K562 (cell line): ENCODE measurements at places on chromosomes 1 and 21. TPM values are rescaled to one million over a fixed set of nuclear protein-coding genes. Genes with fewer than 3 reads are reported as not detected.

DNA sequence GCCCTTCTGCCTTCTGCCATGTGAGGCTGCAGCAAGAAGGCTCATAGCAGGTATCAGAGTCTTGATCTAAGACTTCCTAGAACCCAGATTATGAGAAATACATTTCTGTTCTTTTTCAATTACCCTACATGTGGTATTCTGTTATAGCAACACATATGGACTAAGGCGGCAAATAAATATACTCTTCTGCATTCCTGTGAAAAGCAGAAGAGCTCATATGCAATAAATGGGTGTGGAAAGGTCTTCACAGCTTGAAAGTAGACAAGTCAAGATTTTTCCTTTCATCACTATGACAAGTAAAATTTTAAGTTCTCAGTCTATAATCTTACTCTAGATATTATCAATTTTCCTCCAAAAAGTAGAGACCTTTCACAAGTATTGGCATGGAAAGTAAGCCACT, 36.6 kb downstream of the TNFSF18 start:
- no peak overlapping the region for H3K4me3 ChIP-seq
- no peaks in the 10 kb centered on the region for H3K4me1 ChIP-seq
- no peak for DNase-seq
- no peaks in the 10 kb centered on the region for H3K27me3 ChIP-seq
- H3K27ac ChIP-seq: no peak overlapping the region

GRCh38 chr1:216807696-216808095, 84.5 kb upstream of the ESRRG start:
- H3K27ac ChIP-seq: no peak overlapping the region
- DNase-seq: no peak
- no peak overlapping the region for H3K4me3 ChIP-seq
- no peaks in the 10 kb centered on the region for H3K27me3 ChIP-seq
- no peaks in the 10 kb centered on the region for H3K36me3 ChIP-seq

GRCh38 chr1:236916131-236916800, 88.0 kb downstream of the MT1HL1 start:
- no peak overlapping the region for H3K27ac ChIP-seq
- no peaks in the 10 kb centered on the region for H3K36me3 ChIP-seq
- H3K4me1 ChIP-seq: peaks cover 25% of the 10 kb centered on the region; the same call in 2 of the 3 replicates
- DNase-seq: no peak
- no peaks in the 10 kb centered on the region for H3K27me3 ChIP-seq
- no peak overlapping the region for H3K4me3 ChIP-seq

DNA sequence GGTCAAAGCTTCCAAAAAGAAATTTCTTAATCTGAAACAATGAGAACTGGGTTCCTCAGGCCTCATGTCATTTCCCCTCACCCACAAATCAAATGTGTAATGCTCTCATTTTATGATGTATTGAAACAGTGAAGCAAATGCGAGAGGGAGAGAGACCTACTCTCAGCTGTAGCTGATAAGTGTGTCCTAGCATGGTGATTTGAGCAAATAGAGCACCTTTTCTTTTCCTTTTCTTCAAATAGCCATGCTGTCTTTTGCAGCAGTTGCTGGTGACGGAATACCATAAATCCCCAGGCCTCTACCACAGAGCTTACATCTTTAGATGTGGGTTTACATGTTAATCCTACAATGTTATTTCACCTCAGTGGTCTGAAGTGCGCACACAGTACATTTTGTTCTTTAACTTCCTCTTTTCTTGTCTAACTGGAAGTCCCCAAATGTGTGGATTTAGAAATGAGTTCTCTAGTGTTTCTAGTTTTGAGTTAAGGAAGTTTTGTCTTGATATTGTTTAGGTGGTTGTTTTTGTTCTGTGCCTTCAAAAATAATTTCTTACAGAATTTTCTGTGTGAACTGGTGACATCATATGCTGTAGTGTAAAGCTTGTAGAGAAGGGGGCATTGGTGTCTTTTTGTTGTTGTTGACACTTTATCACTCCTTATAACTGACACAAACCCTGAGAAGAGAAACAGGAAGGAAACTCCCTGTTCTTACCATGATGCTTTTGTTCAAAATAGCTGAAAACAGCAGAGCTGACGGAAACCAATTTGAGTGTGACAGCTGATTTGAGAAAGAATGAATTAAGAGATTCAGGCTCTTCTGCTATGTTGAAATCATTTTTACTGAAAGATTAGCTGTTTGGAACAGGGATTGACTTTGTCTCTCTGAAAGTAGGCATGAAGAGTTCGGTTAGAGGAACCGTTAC, 12.2 kb downstream of the SMAP2 start:
- no peak for DNase-seq
- H3K27ac ChIP-seq: peak overlapping the region; percentile 95
- H3K27me3 ChIP-seq: no peaks in the 10 kb centered on the region
- H3K4me3 ChIP-seq: peak overlapping the region; percentile 29; the same call in 1 of the 2 replicates
- H3K4me1 ChIP-seq: peaks cover 75% of the 10 kb centered on the region
- peaks cover 41% of the 10 kb centered on the region for H3K36me3 ChIP-seq

- DNase-seq: no peak
- no peaks in the 10 kb centered on the region for H3K36me3 ChIP-seq
- no peak overlapping the region for H3K4me3 ChIP-seq
- H3K27me3 ChIP-seq: no peaks in the 10 kb centered on the region; the same call in 2 of the 3 replicates
- no peak overlapping the region for H3K27ac ChIP-seq
- no peaks in the 10 kb centered on the region; the same call in 2 of the 3 replicates for H3K4me1 ChIP-seq
Observed at GRCh38 chr1:67947114-67947513, 103.3 kb downstream of the DIRAS3 start.

The EFNA1 gene
- total RNA-seq: 2.6 and 2.7 TPM in 2 replicates

The FCGR3B gene
- 0.11 and 0.49 TPM in 2 replicates for total RNA-seq
